Pons (tissue), 1 donor: ENCODE measurements at places on chromosomes 6 and 20.

- no peak for DNase-seq
Measured at GRCh38 chr6:100117680-100118079, 123.7 kb upstream of the MCHR2 start.

DNA sequence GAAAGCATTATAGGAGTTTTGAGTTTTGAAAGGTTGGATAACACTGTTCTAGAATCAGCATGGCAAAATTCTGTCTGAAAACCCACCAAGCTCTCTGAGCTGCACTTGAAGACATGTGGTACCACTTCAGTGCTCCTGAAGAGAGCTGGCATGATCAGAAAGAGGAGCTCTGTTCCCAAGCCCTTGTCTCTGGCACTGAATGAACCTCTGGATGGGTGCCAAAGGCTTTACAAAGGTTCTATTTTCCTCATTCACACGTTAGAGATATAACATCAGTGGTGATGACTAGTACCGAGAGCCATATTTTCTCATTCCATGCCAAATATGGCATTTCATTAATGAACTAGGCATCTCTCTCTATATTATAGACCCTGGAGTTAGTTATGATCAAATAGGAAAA, 301.8 kb upstream of the ID4 start:
- DNase-seq: peak; percentile 11

GRCh38 chr20:4883546-4883945, 117.8 kb downstream of the SLC23A2 start:
- no peak for DNase-seq

DNA sequence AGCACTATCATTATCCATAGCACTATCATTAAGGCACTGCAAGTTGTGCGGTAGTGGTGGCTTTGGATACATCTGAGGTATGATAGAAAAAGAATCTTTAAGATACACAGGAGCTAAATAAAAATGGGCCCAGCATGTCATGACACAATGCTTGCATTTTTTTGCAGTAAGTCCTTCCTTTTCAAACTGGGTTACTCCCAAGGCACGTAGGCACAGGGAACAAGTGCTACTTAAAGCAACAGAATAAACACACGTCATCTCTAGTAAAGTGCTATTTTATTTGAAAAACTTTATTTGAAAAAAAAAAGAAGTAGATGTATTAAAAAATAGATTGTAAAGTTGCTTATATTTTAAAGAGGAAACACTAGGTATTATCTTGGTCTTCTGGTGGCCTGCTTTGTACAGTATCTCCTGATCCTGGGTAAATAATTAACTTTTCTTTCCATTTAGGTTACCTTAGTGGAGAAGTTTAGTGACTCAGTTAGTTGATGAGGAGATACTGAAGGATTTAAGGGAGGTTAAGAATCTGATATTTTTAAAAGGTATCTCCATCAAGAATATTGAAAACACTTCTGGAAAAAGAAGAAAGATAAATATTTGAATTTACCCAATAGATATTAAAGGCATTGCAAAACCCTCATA, 129.6 kb downstream of the EDN1 start:
- DNase-seq: no peak

DNA sequence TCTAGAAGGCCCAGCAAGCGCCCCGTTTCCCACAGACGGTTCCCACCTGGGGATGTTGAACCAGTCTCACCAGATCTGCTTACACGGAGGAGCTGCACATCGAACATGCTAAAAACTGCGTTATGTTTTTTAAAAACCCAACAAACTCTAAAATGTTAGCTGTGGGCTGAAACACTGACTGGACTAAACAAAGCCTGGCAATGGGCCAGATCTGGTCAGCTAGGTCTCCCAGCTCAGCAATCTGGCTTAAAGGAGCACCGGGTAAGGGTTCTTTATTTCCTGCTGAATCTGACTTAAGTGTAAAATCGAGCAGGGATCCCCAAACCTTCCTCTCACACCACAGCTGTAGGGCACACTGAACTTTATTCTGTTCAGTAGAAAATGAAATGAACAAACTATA, 156.9 kb downstream of the FOXC1 start:
- DNase-seq: no peak

DNA sequence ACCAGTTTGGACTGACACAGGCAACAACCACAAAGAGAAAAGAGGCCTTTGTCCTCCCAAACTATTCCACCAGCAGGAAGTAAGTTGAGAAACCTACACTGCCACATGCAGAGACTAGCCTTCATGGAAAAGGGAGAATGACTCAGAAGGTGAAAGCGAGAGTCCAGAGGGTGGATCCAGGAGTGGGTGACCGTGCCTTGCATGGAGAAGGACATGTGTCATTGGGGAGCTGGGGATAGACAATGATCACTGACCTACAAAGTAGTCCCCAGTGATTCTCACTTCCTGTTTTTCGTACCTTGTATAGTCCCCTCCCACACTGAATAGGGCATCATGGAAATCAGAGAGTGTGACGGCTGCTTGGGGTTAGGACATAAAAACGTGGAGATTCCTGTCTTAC, 91.9 kb downstream of the MYLK4 start:
- no peak for DNase-seq

DNA sequence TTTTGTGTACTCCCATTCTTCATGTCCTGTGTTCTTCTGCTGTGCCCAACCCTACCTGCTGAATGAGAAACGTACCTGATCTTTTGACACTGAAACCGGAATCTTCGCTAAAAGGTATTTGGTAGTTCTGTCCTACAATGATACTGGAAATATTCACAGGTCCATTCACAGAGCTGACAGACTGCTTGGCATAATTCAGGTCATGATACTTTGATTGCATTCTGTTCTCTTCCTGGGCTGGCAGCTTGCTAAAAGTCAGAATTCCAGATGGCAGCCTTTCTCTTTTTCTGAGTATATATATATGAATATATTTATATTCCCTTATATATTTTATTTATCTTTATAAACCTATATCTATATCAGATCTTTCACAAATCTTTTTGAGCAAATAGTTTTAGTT, 375.1 kb downstream of the PHF3 start:
- DNase-seq: no peak

GRCh38 chr6:26436018-26436417, 4.3 kb upstream of the BTN3A3 start:
- DNase-seq: no peak

DNA sequence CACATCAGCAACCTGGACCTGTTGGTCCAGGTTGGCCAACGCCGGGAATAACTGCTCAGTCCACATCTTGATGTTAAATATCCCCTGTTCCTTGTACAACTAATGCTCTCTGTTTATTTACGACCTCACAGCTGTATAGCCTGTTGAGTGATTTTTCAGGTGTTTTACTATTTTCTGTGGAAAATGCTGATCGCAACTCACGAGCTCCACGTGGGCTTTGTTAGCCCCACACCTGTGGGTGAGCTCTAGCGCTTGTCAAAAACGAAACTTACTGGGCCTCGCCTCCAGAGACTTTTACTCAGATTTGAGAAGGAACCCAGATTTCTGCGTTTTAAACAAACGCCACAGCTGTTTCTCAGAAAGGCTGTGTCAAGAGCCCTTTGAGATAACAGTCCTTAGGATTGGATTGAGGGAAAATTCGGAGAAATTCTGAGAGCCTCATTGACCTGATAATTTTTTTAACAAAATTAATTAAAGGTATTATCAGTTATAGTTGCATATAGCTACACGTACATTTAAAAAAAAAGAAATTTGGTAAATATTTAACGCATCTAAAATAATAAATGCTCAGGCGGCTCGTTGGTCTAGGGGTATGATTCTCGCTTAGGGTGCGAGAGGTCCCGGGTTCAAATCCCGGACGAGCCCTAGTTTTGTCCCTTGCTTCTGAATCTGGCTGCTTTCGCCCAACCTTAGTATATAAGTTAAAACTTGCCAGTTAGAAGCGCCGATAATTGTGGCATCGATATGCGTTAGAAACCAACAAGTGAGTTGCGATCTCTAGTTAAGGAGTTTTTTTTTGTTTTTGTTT, 16.7 kb downstream of the HMGN4 start:
- DNase-seq: peak; percentile 57

DNA sequence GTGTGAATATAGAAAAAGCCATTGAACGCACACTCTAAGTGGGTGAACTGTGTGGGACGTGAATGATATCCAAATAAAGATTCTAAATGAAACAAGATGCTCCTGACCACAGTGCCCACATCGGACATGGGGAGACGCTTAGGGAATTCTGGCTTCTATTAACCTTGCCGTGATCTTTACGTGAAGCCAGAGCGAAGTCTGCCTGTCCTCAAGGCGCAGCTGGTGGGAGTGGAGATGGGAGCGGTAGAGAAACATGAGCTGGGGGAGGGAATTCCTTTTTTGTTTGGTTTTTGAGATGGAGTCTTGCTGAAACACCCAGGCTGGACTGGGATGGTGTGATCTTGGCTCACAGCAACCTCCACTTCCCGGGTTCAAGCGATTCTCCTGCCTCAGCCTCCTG, 46.0 kb downstream of the VSTM2L start:
- no peak for DNase-seq

GRCh38 chr6:35931120-35931561, 10.2 kb upstream of the SRPK1 start:
- DNase-seq: no peak

- DNase-seq: no peak
Measured at GRCh38 chr20:4726710-4727397, 5.1 kb downstream of the PRND start.

DNA sequence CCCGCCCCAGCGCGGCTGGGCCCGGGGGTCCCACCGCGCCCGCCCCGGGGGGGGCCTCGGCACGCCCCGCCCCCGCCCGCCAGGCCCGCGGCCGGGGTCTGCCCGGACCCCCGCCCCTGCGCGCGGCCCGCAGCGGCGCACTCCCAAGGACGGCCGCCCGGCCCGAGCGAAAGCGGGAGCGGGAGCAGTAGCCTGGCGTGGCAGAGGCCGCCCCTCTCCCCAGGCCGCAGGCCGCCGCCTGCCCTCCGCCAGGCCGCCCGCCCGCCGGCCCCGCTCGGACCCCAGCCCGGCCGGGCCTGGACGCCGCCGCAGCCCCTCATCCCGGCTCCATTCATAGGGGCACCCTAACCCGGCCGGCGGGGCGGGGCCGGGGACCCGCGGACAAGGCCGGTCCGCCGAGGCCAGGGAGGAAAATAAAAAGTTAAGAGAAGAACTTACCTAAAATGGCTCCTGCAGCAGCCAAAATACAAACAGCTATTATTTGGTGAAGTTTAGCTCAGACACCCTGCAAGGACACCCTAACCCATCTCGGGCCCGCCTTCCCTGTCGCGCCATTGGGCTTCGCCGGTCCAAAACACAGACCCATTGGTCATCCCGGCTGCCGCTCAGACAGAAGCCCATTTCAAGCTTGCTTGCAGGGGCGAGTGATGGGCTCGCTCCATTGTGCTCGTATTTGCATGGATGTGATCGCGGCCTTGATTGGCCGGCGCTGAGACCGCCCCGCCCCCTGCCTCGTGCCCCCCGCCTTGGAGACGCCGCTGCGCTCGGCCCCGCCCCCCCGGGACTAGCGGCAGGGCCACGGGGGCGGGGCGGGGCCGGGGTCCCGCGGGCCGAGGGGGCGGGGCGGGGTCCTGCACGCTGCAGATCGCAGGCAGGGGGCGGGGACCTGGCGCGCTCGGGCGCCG, at the start of gene CHD6:
Gene CHD6 (minus strand): TSS at position 476 of the 905 bp plus-strand sequence. CDS start 67,040 bp downstream, outside the sequence.
- DNase-seq: peak; percentile 99

DNA sequence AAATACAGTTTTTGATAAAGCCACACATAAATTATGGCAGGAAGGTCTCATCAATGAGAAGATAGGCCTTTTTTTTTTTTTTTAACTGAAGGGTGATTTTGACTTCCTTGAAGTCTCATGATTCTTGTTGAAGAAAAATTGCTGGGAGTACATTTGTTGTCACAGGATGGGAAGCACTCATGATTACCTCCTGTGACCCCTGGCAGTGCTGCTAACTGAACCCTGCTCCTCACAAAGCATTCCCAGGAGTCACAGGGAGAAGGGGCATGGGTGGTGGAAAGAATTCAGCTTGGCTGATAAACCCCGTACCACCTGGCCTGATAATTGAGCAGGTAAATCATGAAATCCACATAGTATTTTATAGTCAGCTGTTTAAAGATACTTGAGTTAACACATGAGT, 86.9 kb downstream of the CD109 start:
- DNase-seq: no peak

GRCh38 chr20:63682384-63683139, 13.9 kb upstream of the TNFRSF6B start:
- DNase-seq: no peak

- DNase-seq: no peak
Measured at GRCh38 chr6:158807515-158808441, 11.4 kb downstream of the EZR start.

GRCh38 chr6:32843331-32843978, 392 bp downstream of the PSMB8 start:
- peak; percentile 19 for DNase-seq

DNA sequence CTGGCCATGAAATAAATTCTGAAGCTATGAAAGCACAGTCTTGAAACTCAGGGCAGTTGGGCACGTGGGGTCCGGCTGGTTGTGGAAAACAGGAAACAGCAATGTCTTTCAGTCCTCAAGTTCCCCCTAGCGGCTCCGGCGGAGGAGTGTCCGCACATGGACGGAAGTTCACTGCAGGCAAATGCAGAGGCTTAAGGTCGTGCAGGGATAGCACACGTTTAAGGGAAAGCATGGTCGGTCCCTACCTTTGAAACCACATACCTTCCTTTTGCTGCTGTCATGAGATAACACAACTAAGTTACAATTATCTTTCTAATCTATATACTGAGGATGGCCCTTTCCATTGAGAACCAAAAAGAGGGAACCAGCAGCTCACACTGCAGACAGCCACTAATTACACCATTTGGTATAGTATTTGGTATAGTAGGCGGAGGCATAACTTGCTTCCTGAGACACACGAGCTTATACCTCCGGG, 52.6 kb upstream of the NFATC2 start:
- DNase-seq: peak; percentile 92

DNA sequence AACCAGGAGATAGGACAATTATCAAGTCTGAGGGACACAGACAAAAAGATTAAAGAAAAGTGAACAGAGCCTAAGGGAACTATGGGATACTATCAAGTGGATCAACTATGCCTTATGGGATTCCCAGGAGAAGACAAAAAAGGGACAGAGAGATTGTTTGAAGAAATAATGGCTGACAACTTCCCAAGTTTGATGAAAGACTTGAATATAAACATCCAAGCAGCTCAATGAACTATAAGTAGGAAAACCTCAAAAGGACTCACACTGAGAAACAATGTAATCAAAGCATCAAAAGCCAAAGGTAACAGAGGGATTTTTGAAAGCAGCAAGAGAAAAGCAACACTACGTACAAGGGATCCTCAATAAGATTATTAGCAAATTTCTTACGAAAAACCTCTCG, 11.0 kb downstream of the ZNF133 start:
- DNase-seq: no peak

DNA sequence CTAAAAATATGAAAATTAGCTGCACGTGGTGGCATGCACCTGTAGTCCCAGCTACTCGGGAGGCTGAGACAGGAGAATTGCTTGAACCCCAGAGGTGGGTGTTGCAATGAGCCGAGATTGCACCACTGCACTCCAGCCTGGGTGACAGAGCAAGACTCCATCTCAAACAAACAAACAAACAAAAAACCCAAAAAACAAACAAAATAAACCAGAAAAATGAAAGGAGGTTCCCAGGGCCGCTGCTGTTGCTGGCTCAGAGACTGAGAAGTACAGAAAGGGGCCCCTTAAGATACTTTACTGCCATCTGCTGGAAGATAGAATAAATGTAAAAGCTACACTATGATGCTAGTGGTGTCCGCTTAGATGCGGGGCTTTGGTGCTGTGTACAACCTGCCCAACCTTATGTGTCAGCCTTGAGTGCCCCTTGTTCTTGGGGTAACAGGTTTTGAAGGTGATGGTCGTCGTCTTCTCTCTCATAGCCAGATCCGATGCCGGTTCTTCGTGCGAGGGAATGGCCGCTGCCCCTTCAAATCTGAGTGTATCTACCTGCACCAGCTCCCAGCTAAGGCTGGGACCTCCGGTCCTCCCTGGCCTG, 2.8 kb upstream of the FANCE start:
- peak; percentile 87 for DNase-seq

- no peak for DNase-seq
Measured at GRCh38 chr20:9103955-9104354, 35.1 kb downstream of the PLCB4 start.
